ENCODE measurements at places on chromosomes 3 and 15. TPM values are rescaled to one million over a fixed set of nuclear protein-coding genes. Genes with fewer than 3 reads are reported as not detected.
A peak's percentile ranks its signal among the peaks of the same experiment; 100 is the strongest.

DNA sequence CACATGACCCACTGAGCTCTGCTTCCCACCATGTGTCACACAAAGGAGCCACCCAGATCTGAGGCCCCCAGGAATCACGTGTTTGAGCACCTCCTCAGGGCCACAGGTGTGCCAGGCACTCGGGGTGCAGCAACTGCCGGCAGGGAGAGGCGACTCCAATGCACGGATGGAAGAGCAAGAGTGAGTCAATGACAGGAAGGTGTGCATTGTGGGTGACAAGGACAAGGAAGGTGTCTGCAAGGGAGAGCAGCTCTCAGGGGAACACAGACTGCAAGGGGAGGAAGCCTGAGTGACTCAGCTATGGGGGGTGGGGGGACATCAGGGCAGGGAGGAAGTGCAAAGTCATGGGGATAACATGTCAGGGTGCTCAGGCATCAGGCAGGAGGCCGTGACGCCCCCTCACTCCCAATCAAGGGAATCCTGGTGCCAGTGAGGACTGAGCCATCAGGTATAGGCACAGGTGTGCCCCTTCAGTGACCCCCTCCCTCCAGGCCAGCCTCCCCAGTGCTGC, 67.4 kb downstream of the NUP210 start:
- DNase-seq, result peak; percentile 8

GRCh38 chr15:57859130-57859685, 152.7 kb downstream of the POLR2M start:
- DNase-seq, result peak; percentile 73

DNA sequence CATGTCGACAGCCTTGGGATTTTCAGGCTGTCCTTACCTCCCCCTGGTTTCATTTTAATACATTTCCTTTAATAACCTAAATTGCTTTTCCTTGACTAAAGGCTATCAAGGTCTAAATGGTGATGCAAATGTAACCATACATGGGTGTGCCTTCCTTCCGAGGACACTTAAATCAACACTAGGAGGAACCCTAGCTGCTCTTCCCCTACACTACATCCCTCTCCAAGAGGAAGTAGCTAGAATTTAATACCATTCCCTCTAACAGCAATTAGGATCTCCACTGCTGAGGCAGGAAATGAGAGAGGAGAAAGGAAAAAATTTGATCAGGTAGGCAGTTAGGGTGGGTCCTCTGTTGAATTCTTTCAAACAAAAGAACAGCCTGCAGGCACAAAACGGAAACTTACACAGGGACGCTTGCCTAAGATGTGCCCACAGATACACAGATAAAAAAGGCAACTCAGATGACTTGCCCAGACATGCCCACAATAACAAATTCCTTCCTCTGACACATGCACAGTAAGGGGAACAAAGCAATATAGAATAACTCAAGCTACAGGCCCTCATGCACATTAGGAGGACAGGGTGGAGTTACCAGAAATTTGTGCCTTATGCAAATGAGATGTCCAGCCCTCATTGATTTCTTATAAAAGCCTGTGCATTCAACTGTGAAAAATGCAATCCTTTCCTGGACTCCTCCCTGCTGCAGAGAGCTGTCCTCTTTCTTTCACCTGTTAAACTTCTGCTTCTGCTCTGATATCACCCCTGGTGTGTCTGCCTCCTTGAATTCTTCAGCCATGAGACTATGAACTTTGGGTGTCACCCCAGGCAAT, 1024.4 kb upstream of the CADM2 start:
- peak; percentile 99 for DNase-seq

- DNase-seq, result peak; percentile 31
Measured at GRCh38 chr3:30112902-30113484, 493.4 kb upstream of the TGFBR2 start.

- no peak for DNase-seq
Measured at GRCh38 chr3:104612218-104612617, 754.5 kb upstream of the ALCAM start.

GRCh38 chr3:73530022-73530396, 94.7 kb downstream of the PDZRN3 start:
- DNase-seq, result no peak

- DNase-seq, result no peak
Measured at GRCh38 chr15:54659646-54660045, 537.1 kb downstream of the RSL24D1 start.

GRCh38 chr3:186821429-186822387, 15.4 kb upstream of the RFC4 start:
- peak; percentile 24 for DNase-seq

- DNase-seq, result peak; percentile 52
Measured at GRCh38 chr15:89177633-89178306, 43.6 kb downstream of the RLBP1 start.

- DNase-seq, result no peak
Measured at GRCh38 chr15:79167776-79168175, 77.2 kb upstream of the RASGRF1 start.

- peak; percentile 8 for DNase-seq
Measured at GRCh38 chr3:16480861-16481545, 32.5 kb downstream of the RFTN1 start.

DNA sequence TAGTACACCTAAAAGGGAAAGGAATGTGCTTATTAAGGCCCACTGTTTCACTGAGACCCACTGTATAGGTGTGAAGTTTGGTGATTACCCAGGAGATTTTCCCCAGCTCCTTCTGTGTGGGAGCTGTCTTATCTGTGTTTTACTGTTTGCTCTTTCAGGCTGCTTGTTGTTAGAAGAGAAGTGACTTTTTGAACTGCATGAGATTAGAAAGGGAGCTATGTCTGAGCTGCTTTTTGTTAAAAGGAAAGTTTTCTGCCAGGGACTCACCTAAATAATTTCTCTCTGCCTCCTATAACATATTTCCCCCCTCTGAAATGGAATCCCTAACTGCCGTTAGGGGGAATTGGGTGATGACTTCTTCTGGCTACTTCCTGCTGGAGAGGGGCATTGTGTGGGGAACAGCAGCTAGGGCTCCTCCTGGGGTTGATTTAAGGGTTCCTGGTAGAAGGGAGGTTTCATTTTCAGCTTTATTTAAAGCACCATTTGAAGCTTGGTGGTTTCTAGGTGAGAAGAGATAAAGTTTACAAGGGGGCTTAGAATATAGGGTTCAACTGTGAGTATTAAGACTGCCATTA, 77.1 kb upstream of the ATP11B start:
- DNase-seq, result no peak

DNA sequence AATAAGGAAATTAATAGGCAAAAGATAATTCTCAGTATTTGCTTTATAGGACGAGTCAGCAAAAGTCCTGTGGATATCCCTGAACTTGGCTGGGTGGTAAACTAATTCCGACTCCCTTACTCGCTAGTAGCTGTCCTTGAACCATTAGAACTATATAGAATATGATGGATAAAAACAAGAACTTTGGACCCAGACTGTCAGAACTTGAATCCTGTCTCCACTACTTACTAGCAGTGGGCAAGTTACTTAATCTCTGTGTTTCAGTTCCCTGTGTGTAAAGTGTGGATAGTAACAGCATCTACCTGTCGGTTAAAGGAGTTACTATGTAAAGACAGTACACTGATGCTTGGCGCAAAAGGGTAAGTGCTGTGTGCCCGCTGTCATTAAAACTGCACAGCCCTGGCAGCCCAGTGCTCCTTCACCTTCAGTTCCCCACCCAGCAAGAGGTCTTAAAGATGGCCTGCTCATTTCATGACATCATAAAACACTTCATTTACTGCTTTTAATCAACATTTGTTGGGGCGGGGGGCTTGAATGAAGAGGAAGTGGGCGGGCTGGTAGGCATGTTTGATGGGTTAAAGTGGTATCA, 7.3 kb downstream of the TPM1 start:
- DNase-seq, result no peak

- no peak for DNase-seq
Measured at GRCh38 chr3:114743746-114744485, 403.2 kb downstream of the ZBTB20 start.

DNA sequence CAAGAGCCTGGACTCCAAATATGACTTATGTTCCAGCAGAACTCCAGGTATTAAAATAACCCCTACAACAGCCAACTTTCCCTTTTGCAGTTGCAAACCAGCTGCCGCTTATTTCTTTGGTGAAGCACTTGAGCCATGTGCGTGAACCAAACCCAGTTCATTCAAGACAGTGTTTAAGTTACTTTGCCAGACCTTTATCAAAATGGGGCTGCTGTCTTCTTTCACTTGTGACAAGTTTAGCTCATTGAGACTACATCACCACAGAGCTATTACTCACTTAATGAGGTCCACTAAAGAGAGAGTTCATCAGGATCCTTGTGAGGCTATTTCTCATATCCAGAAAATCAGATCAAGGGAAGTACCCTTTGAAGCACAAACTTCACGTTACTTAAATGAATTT, 2.4 kb upstream of the XRN1 start:
- no peak for DNase-seq

DNA sequence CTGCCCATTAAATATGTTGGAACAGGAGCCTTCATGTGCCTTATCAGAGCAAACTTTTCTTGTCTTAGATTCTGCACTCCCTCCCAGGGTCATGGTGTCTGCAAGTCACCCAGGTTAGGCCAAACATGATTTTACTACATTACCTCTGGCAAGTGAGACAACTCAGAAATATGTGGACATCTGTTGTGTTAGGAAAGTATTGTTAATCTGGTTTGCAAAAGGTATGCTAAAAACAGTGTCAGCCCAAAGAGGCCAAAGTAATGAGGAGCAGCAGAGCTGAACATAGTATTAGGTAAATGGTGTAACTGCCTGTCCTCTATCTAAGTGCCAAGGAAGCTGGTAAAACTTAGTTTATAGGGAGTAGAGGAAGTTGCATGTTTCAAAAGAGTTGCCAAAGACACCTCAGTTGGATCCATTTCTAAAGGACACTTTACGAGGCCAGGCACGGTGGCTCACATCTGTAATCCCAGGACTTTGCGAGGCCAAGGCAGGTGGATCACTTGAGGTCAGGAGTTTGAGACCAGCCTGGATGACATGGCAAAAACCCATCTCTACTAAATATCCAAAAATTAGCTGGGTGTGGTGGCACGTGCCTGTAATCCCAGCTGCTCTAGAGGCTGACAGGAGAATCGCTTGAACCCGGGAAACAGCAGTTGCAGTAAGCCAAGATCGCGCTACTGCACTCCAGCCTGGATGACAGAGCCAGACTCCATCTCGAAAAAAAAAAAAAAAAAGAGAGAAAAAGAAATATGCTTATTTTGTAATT, 22.5 kb upstream of the PPIB start:
- no peak for DNase-seq

DNA sequence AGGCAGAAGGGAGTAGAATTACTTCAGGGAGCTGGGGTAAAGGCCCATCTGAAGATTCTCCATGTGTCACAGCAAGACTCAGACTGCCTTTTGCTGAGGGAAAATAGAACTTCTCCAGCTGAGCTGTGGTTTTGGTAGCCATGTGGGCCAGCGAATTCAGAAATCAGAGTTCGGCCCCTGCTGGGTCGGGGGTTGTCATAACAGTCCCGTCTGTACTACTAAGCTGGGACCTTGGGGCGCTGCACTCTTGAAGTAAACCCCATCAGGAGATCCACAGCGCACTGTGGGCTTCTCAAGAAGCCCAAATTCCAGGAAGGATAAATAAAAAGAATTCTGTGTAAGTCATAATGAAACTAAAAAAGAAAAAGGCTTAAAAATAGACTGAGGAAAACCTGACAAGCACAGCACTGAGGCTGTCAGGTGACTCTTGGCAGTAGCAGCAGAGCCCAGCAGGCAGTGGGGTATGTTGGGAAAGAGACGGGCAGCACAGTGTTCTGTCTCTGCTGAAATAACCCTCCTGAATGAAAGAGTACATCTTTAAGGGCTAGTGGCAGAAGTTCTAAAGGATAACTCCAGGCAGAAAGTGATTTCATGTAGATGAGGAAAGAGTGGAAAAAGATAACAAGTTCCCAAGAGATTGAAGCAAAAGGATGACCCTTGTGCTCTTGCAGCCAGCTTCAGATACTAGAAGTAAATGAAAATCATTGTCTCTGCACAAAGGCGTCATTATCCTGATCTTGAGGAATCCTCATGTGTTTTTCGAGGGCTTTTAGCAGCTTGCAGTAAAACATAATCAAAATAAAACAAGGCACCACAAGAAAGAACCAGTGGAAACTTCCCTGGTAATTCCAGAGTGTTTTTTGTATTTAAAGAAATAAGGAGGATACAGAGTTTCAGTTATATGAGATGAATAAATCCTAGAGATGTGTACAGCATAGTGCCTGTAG, 74.5 kb downstream of the RAB7A start:
- DNase-seq, result no peak

GRCh38 chr3:60114191-60114590, 1064.4 kb upstream of the CFAP20DC start:
- DNase-seq, result no peak

The TYRO3 gene
- polyA plus RNA-seq, result 13.2 TPM

The GXYLT2 gene
- polyA plus RNA-seq, result 5.8 TPM

The ALS2CL gene
- polyA plus RNA-seq, result 59.4 TPM

The CYP1A1 gene
- 2.2 TPM for polyA plus RNA-seq

The SLCO2A1 gene
- 0.83 TPM for polyA plus RNA-seq

The GHSR gene
- not detected for polyA plus RNA-seq

The TM4SF18 gene
- polyA plus RNA-seq, result not detected

The ARGFX gene
- polyA plus RNA-seq, result not detected

The VPS8 gene
- polyA plus RNA-seq, result 10.3 TPM

The C3orf22 gene
- polyA plus RNA-seq, result not detected
